Left ventricle myocardium superior (tissue), 1 donor: ENCODE measurements at places on chromosomes 13 and 19. TPM values are rescaled to one million over a fixed set of nuclear protein-coding genes. Genes with fewer than 3 reads are reported as not detected.

GRCh38 chr13:31372454-31372853 is 172.7 kb downstream of the B3GLCT start:
- DNase-seq, result no peak

DNA sequence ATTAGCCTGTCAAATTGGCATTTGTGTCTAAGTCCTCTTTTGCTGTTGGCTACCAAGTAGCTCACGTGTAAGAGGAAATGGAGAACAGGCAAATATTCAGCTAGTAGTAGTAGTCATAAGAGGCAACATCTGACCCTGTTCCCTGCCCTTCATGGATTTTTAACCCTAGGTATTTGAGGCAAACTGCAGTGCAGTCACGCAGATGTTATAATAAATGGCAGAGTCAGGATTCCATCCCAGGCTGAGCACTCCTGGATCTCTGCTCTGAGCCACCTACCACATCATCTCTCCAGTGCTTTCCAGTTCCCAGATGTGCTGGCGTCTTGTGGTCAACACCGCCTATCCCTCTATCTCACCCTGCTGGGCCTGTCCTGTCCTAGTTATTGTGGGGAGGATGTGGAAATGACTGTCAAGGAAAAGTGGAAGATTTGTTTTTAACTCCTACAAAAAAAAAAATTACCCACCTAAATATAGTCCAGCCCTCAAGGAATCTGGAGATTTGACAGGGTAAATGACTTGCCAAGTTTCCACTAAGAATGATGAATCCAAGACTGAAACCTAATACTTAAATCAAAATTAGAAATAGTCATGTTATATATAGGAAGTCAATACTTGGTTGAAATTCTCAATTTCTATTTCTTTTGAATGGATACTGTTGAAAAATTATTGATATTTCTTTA is 322.9 kb downstream of the GPC6 start:
- no peak for DNase-seq

DNA sequence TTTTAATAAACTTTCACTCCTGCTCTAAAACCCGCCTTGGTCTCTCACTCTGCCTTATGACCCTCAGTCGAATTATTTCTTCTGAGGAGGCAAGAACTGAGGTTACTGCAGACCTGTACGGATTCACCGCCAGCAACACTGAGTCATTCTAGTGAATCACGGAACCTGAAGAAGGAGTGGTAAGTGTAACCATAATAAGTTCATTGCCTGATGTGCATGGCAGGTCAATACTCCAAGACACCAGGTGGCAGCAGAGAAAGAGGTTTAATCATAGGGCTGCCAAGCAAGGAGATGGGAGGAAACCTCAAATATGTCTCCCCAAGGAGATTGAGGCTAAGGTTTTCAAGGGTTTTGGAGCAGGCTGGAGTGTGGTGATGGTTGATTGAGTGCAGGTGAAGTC is 204.3 kb upstream of the IPO5 start:
- no peak for DNase-seq

Gene ZNF888
- 1.4 TPM for total RNA-seq

Gene PTPRS
- 39.3 TPM for total RNA-seq

Gene KASH5
- not detected for total RNA-seq
